T-helper 1 cell (primary cell): ENCODE measurements at places on chromosomes 1 and 21.

DNA sequence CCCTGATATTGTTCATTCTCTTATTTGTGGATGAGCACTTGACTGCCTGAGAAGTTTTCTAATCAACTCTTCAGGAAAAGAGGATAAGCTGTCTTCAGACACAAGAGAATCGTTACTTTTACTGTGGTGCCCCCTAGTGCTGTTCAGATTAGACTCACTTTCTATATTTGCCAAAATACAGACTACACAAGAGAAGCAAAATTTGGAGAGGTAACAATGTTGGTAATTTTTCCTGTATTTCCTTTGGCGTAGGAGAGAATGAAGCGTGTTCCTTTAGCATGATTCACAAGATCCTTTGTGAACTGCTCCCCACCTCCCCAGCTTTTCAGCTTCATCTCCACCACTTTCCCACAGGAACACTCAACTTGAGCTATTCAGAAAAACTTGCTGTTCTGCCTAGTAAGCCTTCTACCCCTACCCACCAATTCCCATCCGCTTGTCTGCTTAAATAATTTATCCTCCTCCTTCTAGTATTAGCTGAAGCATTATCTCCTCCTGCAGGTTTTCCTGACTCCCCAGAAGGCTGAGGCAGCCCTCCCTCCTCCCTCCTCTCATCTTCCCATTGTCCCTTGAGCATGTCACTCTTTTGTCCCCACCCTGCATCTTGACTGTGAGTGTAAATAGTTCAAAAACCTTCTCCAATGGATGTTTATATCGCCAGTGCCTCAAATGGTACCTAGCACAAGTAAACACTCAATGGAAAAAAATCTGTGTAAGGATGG is 4.5 kb downstream of the TNFSF4 start:
- DNase-seq: no peak

GRCh38 chr1:167082511-167083027 is 7.6 kb downstream of the GPA33 start:
- DNase-seq: no peak

DNA sequence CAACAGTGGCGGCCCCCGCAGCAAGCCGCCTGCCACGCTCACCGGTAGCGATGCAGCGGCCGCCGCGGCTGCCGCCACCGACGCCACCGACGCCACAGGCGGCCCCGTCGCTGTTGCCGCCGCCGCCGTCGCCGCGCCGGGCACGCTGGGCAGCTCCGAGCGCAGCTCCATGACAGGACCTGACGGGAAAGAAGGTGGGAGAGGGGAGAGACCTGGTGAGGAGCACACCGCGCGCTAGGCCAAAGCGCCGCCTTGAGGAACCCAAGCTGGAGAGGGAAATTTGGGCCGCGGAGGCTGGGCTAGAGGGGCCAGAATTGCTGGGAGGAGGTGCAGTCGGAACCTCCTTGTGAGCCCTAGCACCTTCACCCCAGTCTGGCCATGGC is 1.9 kb downstream of the DMRTA2 start:
- no peak for DNase-seq

GRCh38 chr21:42542196-42542595 is 28.5 kb downstream of the SLC37A1 start:
- no peak for DNase-seq

DNA sequence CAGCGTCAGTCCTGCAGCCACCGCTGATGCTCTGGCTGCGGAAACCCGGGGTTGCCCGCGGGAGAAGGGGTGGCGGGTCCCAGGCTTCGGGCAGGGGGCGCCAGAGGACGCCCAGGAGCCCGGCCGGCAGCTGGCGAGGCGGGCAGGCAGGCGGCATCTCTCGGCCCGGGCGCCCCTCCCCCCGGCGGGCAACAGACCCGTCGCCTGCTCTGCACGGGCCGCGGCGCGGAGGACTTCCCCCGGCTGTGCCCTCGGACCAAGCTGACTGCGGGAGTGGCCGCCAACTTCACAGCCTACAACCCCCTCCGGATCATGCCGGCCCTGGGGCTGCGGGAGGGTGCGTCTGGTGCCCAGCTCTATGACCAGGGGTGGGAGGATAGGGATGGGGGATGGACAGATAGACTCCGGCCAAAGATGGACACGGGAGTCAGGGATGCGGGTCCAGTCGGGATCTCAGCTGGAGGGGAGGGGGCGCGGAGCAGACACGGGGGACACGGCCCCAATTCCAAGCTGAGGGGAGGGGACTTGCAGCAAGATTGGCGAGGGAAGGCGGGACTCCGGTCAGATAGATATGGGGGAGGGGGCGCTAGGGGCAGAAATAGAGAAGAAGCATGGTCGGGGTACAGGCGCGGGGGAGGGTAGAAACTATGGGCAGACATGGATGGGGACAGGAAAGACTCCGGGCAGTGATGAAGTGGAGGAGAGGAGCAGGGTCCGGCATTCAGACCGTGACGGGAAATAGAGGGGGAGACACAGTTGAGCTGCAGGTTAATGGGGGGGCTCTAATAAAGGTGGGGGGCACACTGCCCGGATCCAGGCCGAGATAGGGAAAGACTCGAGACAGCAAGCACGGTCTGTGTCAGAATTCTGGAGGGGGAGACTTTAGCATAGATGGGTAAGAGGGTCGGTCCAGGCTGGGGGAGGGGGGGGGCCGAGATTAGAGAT is 1.1 kb downstream of the ADGRB2 start:
- peak; percentile 54 for DNase-seq

- DNase-seq: no peak
Measured at GRCh38 chr1:44817771-44818495, 9.6 kb downstream of the BTBD19 start.

- no peak for DNase-seq
Measured at GRCh38 chr1:158035976-158036583, 42.6 kb downstream of the KIRREL1 start.
